ENCODE measurements at places on chromosomes 4 and X.

GRCh38 chr4:34046580-34046979, 2197.7 kb downstream of the ARAP2 start:
- DNase-seq: no peak

GRCh38 chr4:3294401-3295241, 1.8 kb downstream of the RGS12 start:
- peak; percentile 16 for DNase-seq

DNA sequence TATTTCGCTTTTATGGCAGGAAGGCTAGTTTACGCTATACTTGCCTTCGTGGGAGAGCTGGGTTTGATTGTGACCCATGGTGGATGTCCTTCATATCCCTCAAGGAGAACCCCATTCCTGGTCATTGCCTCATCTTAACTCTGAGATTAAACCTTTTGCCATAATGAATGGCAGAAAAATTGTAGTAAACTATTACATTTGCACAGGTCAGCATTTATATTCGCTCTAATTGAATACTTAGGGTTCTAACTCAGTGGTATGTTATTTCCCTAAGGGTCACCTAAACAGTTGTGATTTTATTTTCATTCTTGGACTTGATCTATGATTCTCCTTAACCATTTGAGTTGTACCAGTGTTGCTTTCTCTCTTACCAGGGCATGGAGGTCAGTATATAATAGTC, 13.4 kb downstream of the PDK3 start:
- no peak for DNase-seq

DNA sequence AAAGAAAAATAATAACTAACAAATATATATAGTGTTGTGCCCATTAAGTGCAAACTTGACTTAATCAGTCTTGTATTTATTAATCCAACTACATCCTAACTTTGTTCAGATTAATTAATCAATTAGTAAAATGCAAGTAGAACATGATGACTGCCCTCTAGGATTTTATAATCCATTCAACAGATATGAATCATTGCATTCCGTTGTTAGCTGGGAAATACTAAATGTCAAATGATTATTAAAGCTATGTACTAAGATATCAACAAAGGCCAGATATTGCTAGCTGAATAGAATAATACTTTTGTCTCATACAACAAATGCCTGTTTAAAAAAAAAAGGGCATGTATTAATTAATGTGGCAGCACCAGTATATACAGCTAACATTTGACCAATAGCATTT, 1366.3 kb downstream of the STIM2 start:
- no peak for DNase-seq

GRCh38 chr4:41568363-41568762, 30.4 kb downstream of the LIMCH1 start:
- DNase-seq: no peak

DNA sequence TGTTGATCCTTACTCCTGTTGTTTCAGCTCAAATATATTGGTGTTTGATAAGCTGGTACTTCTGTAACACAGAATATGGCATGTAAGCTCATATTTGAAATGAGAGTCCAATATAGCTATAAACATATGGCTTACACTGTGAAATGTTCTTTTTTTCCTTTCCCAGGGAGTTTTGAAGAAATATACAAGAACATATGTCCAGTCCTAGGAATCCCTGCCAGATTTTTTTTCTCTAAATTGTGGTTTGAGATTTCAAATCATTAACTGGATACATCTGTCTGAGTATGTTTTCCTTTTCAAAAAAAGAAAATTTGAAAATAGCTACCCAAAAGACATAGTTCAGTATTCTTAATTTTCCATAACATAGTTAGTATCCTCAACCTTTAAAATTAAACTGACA, 60.2 kb downstream of the HMGB2 start:
- no peak for DNase-seq

All from omental fat pad (tissue), 4 donors.